ENCODE measurements at places on chromosomes 5 and 9.

- no peak for DNase-seq
These were observed 3.0 kb upstream of the ACER2 start for GRCh38 chr9:19405771-19406170.

- no peak for DNase-seq
These were observed 133.4 kb downstream of the ACTBL2 start for GRCh38 chr5:57349214-57349613.

DNA sequence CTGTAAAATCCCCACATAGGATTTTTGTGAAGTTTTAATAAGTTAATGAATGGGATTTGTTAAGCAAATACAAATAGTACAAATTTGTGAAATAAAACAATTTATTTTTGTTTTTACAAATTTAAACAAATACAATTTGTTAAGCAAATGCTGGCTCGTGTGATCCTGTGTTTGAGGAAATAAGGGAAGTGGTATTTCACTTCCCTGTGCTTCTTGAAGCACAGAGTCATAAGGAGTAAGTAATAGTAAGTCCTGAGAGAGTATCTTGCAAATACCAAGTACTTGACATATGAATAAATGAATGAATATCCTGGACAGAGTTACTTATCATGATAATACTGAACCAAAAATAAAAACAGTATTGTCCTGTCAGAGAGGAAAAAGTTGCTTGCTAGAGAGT is 9.1 kb downstream of the SMIM3 start:
- DNase-seq: no peak

GRCh38 chr9:76588316-76588715 is 129.3 kb downstream of the GCNT1 start:
- no peak for DNase-seq

DNA sequence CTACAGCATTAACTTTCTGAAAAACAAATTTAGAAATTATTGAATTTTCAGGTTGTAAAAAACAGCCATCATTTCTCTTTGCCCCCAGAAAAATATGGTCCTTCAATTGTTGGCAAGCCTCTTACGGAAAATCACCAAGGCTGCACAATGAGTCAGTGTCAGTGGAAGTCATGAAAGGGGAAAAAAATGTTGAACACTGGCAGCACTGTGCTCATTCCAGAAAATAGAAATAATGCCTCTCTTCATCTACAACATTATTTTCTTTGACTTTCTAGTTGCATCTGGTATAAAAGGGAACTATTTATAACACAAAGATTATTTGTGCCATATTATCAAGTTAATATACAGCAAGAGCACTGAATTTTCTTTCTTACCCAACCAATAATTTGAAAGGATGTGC is 26.7 kb upstream of the STK32A start:
- no peak for DNase-seq

DNA sequence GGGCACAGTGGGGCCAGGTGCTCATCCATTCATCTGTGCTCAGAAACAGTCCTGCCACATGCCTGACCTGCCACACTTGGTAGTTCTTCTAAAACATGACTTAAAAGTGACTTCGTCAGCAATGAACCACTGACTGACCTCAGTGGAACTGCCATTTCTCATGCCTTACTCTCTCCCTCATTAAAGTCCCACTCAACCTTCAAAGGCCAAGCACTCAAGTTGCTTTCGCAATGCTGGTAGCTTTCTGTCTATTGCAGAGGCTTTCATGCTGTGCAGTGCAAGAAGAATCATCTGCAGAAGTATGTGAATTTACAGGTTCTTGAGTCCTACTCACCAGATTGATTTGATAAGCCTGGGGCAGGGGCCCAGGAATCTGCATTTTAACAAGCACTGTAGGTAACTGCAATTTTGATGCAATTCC is 23.9 kb downstream of the B4GALT1 start:
- no peak for DNase-seq
